Tibial artery (tissue), 4 donors: ENCODE measurements at places on chromosomes 11 and 22.

- DNase-seq: no peak
These were observed 70.6 kb downstream of the PHF21A start for GRCh38 chr11:46050662-46051061.

GRCh38 chr11:80598905-80599304, 1158.1 kb upstream of the TENM4 start:
- no peak for DNase-seq

DNA sequence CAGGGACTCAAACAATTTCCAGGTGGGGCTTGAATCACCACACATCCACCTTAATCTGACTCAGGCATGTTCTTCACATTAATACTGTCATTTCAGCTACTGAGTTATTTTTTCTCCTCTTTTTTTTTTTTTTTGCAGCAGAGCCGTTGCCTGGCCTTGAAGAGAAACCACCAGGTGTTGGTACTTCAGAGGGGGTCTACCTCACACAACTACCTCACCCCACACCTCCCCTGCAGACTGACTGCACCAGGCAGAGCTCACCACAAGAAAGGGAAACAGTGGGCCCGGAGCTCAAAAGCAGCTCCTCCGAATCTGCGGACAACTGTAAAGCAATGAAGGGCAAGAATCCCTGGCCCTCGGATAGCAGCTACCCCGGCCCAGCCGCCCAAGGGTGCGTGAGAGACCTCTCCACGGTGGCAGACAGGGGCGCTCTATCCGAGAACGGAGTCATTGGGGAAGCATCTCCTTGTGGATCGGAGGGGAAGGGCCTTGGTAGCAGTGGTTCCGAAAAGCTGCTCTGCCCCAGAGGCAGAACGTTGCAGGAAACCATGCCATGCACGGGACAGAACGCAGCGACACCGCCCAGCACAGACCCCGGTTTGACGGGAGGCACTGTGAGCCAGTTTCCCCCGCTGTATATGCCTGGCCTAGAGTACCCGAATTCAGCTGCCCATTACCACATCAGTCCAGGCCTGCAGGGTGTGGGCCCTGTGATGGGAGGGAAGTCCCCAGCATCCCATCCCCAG, 15.1 kb upstream of the SLC25A18 start:
- no peak for DNase-seq

DNA sequence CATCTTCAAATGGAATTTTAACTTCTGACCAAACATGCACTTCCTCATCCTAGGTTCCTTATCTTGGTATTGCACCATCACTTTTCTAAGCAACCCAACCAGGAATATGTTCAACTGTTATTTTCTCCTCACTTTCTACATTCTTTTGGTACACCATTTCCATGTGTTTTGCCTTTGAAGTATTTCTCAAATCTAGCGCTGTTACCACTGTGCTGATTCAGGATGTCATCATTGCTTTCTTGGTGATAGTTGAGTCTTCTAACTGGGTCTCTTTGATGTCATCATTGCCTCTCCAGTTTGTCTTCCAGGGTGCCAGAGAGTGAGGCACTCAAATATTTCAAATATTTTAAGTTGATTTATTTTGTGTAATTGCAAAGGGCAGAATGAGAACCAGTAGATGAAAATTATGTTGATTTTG, 47.5 kb downstream of the HORMAD2 start:
- no peak for DNase-seq

DNA sequence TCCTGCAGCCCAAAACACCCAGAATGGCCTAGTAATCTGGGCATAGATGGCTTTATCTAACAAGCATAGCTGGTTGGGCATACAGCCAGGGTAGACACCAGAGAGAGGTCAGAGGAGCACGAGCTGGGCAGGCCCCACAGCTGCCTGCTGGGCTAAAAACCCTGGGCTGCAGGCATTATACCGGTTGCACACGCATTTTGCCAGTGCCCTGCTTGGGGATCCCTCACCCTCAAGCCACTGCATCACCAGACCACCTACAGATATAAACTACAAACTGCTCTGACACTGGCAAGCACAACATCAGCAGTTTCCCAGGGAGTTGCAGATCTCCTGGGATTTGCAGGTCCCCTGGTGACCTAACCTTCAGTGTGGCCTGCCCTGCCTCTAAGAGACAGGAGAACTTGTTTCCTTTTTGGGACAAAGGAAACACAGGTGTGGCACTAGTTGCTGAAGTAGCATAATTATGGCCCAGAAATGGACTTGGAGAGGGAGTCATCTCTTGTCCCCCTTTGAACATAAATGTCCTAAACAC, 79.1 kb upstream of the SC5D start:
- DNase-seq: no peak

DNA sequence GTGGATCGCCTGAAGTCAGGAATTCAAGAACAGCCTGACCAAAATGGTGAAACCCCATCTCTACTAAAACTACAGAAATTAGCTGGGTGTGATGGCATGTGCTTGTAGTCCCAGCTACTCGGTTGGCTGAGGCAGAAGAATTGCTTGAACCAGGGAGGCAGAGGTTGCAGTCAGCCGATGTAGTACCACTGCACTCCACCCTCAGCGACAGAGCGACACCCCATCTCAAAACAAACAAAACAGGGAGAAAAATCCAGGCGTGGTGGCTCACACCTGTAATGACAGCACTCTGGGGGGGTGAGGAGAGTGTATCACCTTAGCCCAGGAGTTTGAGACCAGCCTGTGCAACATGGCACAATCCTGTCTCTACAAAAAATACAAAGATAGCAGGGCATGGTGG, 802.3 kb upstream of the ARHGAP42 start:
- DNase-seq: no peak

DNA sequence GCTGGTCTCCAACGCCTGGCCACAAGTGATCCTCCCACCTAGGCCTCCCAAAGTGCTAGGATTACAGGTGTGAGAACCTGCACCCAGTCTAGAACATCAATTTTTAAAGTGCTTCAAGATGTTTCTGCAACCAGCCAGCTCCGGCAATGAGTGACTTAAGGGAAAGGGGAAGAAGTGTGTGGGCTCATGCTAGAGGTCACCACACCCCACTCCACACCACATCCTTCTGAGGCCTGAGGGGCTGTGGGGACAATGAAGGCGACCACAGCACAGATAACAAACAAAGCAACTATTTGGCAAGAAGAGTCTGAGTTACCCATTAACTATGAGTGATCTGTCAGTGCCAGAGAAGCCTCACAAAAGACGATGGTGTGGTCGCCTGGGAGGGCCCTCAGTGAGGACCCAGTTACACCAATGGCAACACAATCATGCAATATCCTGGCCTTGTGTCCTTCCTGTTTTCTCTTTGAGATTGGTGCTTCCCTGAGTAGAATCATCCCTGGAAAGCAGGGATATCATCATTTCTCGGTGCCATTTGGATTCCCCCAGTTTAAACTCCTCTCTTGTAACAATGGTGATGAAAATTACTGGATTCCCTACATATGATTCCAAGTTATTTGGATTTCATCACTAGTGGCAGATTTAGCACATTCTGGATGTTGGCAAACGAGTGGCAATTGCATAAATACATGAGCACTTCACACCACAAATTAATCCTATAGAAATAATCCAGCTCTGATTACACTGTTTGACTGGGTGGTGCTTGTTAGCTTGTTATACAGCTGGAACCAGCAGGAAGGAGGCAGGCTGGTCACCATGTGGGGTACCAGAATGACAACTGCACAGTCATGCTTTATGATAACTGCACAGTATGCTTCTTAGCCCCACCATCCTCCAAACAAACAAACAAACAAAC, 18.4 kb downstream of the ABTB2 start:
- no peak for DNase-seq

GRCh38 chr11:105466582-105467228, 143.2 kb upstream of the GRIA4 start:
- DNase-seq: no peak

GRCh38 chr22:19869497-19870152, 15.0 kb upstream of the GNB1L start:
- DNase-seq: peak; percentile 42

DNA sequence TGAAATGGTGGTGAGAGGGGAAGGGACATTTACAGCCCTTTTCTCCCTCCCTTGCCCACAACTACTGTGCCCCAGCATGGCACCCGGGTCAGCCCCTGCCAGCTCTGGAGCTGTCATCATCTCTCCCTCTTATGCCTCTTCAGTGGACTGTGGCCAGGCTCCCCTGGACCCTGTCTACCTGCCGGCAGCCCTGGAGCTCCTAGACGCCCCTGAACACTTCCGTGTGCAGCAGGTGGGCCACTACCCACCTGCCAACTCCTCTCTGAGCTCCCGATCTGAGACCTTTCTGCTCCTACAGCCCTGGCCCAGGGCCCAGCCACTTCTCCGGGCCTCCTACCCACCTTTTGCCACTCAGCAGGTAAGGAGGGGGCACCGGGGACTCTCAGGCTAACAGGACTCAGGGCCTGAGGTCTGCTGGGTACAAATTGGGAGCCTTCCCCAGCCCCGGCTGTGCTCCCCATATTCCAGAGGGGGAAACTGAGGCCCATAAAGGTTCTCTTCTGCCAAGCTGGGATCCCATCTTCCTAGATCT, 2.9 kb downstream of the TMEM132A start:
- DNase-seq: no peak

- DNase-seq: no peak
These were observed 12.5 kb downstream of the SLC6A5 start for GRCh38 chr11:20611892-20612291.

DNA sequence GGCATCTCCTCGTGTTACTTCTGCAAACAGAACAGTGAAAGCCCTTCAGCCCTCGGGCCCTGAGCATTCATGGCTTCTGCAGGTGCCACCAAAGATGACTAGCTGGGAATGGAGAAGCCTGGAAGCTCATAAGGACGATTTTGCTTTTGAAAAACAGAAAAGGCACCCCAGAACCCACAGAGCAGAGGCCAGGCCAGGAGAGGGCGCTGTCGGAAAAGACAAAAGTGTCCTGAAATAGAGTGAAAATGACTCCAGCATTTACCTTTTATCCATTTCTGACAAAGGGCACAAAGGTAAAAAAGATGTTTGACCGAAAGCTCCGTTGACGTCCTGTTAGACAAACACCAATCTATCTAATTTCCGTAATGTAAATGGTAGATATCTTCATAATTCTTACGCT, 37.6 kb downstream of the ZNF195 start:
- DNase-seq: peak; percentile 38

- DNase-seq: no peak
These were observed 17.9 kb upstream of the MUC6 start for GRCh38 chr11:1054143-1055108.

DNA sequence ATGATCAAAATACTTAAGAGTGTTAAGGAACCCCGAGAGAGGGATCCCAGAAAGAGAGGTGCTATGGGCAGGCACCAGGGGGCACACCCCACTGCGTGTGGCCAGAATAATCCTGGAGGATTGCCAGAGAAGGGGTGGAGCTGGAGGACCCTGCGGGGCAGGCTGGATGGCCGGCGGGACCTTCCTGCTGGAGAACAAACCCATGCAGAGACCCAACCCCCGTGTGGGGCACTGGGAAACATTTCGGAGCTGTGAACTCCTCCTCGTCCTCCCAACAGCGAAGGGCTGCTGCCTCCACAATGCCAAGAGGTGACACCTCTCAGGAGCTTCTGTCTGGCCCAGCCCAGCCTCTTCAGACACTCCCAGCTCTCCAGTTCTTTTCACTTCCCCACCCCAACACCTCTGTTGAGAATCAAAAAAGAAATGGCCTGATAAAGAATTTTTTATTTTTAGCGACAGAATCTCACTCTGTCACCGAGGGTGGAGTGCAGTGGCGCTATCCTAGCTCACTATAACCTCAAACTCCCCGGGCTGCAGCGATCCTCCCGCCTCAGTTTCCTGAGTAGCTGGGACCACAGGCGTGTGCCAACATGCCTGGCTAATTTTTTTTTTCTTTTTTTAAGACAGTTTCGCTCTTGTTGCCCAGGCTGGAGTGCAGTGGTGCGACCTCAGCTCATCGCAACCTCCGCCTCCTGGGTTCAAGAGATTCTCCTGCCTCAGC, 25.6 kb downstream of the RHOD start:
- no peak for DNase-seq

GRCh38 chr22:38510416-38510970, 4.4 kb upstream of the DDX17 start:
- DNase-seq: no peak

- DNase-seq: peak; percentile 58
These were observed 26.4 kb downstream of the AMOTL1 start for GRCh38 chr11:94794287-94795168.

GRCh38 chr11:83195143-83195466, 1.6 kb downstream of the ANKRD42 start:
- DNase-seq: no peak

DNA sequence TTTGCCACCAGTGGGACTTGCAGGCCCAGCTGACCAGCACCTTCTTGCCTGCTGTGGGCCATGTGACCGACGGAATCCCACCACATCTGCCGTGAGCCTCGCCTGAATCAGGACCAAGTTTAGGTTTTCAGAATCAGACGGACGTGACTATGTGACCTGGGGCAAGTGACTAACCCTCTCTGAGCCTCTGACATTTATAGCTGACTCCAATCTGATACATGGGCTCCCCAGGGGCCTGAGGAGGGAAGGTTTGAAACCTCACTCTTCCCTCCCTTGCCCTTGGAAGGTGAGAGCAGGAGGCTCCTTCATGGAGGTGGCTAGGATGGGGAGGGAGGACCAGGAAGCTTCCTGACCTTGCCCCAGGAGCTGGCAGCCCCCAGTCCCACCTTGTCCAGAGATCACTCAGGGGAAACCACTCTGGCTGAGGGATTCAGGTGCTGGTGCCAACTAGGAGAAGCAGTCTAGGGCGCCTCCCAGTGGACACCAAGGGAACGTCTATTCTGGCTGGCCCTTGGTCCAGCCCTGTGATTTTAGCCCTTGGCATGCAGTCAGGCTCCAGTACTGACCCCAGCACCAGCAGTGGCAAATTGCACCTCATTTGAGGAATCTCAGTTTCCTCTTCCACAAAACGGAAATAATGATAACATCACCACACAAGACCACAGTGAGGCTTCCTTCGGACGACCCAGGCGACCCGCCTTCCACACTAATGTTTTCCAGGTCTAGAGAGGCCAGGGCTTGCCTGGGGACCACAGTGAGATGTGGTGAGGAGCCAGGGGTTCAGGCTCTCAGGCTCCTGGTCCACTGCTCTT, 47.2 kb upstream of the SYT7 start:
- no peak for DNase-seq

DNA sequence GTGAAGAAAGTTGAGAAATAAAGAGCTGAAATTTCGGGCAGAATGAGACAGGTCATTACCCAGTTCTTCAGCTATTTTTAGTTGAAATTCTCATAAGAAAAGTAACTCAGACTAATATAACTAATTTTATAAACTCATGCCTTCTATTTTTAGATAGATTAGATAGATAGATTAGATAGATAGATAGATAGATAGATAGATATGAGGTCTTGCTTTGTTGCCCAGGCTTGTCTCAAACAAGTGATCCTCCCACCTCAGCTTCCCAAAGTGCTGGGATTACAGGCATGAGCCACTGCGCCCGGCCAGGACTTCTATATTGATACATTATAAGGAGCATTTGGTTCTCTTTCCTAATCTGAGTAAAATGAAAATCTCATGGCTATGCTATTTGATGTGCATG, 26.9 kb upstream of the OR8G1 start:
- DNase-seq: no peak

DNA sequence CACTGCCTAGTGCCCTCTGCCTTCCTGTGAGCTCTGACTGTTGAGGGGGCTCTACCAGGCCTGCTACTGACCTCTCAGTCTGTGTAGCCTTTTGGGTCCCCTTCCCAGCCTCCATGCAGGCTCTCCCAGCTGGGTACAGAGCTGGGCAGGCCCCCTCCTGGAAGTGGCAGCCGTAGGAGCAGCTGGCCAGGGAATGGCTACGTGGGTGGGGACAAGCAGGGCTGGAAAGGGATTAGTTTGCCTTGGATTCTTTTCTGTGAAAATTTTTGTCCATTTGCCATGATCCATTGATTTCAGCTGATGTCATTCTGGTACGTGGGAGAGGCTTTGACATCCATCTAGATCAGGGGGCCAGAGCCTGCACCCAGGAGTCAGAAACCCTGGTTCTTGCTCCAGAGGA, 23.9 kb upstream of the NECTIN1 start:
- DNase-seq: no peak

GRCh38 chr11:17783878-17784277, 49.3 kb downstream of the KCNC1 start:
- peak; percentile 17 for DNase-seq
